ENCODE measurements at places on chromosomes 3 and 15.

GRCh38 chr3:134320749-134321148 lies 53.5 kb downstream of the AMOTL2 start:
- DNase-seq, result peak; percentile 51

- DNase-seq, result no peak
Measured at GRCh38 chr3:129276385-129276784, 2.3 kb upstream of the HMCES start.

GRCh38 chr3:172241405-172241804 lies 202.0 kb downstream of the FNDC3B start:
- DNase-seq, result no peak

GRCh38 chr3:193310914-193311723 lies 67.4 kb downstream of the ATP13A5 start:
- no peak for DNase-seq

DNA sequence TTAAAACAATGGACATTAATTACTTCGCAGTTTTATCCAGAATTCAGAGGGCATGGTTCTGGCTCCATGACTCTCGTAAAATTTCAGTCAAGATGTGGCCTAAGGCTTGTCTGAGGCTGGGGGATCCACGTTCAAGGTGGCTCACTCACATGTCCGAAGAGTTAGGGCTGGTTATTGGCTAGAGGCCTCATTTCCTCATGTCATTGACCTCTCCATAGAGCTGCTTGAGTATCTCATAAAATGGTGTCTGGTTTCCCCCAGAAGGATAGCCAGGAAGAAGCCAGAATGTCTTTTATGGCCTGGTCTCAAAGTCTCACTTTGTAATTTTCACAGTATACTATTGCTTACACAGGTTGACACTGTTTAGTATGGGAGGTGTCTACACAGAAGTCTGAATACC lies 67.3 kb upstream of the DCBLD2 start:
- DNase-seq, result no peak

DNA sequence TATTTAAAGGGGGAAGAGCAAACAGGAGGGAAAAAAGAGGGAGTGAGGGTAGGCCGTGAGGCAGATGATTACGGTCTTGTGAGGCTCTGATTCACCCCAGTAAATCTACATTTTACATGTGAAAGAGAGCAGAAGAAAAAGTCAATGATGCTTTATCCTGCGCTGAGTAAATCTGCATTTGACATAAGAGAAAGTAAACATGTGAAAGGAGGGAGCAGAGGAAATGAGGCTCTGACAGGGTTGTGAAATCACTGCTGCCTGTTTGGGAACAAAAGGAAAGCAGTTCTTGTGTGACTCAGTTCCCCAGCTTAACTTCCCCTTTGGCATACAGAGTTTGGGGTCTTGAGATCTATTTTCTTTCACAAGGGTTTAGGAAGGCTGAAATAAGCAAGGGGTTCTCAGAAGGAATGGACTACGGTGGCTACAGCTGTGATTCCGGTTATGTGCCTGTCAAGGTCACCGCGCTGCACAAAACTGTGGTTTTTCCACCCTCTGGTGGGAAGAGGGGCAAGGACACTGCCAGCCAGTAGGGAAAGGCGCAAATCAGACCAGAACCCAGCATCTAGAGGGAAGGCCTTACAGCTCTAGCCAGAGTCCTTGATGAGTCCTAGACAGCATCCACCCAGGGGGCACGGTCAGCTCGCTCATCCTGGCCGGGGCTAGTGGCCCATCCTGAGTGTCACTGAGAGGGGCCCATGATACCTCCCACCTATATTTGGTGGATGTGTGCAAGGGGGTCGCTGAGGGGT lies 18.9 kb upstream of the HCN4 start:
- peak; percentile 25 for DNase-seq

DNA sequence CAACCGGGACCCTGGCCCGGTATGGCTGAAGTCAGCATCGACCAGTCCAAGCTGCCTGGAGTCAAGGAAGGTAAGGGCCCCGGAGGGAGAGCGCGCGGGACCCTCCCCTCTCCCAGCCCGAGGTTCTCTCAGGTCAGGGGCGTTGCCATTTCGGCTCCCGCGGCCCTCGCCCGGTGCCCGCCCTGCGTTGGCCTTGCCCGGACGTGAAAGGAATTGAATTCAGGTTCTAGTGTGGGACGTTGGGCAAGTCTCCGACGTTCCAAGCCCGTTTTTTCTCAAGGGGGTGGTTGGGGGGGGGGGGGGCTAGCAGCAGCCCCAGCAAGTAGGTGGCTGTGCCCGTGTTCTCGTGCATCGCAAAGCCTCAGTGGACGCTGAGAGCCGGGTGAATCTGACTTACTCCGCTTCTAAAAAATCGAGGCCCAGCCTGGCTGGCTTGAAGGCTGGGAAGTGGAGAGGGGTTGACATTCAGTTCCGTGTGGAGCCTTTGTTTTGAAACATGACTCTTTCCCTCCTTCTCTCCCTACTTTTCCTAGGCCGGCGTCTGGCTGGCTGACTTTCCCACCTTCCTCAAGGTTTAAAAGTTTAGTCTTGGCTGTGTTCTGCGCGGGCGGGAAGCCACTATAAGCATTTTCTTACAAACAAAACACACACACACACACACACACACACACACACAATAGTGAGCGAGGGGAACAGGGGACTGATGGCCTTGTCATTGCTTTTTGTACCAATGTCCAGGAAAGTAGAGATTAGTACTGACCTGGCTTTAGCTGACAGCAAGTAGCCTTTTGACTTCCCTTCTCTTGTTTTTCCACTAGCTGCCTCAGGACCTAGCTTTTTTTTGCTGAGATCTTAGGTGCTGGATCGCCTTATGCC lies at the start of gene UTS2B:
TSS of gene UTS2B (minus strand) at position 873 of the 876 bp plus-strand sequence. CDS start 48,337 bp downstream, outside the sequence.
- DNase-seq, result peak; percentile 72

DNA sequence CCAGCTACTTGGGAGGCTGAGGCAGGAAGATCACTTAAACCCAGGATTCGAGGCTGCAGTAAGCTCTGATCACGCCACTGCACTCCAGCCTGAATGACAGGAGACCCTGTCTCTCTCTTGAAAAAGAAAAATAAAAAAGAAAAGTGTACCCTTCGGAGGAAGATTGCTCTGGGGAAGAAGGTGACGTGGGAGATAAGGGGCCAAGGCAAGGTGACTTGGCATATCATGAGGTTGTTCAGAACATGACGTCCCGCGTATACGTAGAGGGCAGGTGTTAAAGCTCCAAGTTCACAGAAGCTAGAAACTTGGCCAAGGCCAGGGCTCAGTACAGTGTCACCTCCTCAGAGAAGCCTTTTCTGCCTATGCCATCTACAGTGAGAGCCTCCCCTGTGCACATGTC lies 6.7 kb upstream of the ACAD9 start:
- no peak for DNase-seq

DNA sequence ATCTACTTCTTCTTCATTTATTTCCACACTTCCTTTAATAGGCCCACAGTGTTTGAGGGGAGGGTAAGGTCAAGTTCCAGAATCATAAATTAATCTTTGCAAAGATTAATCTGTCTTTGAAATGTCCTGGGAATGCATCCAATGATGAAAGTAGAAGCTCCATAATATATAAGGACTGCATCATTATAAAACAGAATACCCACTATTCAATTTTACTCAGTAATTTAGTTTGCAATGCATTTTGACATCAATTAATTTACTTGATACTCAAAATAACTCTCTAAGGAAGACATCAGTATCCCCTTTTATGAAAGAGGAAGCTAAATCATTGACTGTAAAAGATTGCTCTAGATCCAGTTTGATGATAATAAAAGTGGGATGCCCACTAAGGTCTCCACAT lies 777.2 kb downstream of the GRM7 start:
- DNase-seq, result no peak

DNA sequence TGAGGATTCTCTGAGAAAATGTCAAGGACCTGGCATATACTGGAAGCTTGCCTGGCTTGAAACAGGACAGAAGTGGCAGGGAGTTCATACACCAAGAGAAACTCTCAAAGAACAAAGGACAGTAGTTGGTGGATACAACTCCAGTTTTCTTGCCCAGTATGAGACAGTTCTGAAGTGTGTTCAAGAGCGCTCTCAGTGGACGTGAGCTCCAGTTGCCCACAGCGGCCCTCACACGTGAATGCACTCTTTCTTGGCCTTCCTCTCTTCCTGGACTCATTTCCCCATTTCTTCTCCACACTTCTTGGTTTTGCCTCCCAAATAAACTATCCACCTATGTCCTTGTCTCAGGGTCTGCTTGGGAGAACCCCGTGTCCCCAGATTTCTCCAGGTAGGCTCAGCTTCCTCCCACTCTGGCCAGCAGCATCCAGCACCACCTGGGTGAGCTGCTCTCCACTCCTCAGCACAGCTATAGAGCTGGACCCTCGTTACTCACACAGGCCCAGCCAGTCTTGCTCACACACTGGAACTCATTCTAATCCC lies 54.5 kb downstream of the DCLK3 start:
- DNase-seq, result no peak

DNA sequence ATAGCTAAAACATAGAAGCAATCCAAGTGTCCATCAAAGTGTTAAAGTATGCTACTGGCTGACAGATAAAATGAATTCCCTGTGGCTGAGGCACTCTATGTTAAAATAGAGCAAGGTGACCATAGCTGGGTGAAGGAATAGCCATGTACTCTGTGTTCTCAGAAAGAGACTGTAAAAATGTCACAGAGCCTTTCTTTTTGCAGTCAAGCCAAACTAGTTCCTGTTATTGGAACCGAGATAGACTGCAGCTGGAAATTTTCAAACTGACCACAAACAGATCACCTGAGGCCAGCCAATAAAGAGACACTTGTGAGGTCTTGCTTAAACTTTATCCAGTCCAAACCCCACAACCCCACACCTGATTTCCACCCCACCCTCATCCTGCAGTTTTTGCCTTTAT lies 422.8 kb upstream of the NAALADL2 start:
- DNase-seq, result no peak

DNA sequence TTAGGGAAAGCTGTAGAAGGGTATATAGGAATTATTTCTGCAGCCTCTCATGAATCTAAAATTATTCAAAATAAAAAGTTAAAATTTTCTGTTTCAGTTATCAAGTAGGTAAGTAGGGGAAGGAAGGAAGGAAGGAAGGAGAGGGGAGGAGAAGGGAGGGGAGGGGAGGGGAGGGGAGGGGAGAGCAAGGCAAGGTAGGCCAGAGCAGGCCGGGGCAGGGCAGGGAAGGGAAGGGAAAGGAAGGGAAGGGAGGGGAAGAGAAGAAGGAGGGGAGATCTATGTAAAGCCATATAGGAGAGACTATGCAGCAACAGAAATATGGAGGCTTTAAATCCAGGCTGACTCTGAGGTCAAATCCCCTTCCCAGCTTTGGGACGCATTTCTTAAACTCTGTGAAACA lies 38.3 kb upstream of the BOC start:
- no peak for DNase-seq

GRCh38 chr3:17423786-17424536 lies 318.5 kb downstream of the TBC1D5 start:
- DNase-seq, result peak; percentile 17

GRCh38 chr15:69939513-69940440 lies 157.9 kb downstream of the TLE3 start:
- DNase-seq, result no peak

- peak; percentile 18 for DNase-seq
Measured at GRCh38 chr15:82952158-82953081, at the start of gene HOMER2. Gene HOMER2 (minus strand): TSS chr15:82952720. CDS start chr15:82952535, 185 bp downstream.

DNA sequence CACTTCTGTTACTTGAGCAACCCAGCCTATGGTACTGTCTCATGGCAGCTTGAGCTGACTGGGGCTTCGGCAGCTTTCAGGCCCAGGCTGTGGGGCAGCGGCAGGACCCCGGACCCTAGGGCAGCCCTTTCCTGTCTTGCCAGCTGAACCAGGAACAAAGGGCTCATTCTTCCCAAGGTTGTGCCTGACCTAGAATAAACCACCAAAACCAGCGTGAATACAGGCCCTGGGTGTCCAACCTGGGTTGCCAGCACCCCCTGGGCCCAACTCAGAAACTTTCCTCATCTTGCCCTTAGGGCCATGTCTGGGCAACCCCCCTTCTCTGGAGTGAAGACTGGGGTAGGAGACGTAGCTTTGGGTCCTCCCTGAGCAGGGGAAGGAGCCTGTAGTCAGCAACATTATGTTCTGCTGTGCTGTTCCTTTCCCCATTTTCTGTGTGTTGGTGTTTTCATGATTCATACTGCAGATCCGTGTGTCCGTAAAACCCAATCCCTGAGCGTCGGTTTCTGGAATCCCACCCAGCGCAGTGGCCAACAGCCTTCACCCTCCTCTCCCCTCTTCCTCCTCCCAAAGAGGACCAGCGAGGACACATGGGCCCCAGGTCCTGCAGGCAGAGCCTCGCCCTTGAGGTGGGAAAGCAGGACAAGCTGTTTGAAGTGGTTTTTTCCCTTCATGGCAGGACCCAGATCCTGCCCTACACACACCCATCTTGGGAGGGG lies 33.5 kb downstream of the TKT start:
- no peak for DNase-seq

- DNase-seq, result no peak
Measured at GRCh38 chr3:84439476-84439875, 519.3 kb upstream of the CADM2 start.

DNA sequence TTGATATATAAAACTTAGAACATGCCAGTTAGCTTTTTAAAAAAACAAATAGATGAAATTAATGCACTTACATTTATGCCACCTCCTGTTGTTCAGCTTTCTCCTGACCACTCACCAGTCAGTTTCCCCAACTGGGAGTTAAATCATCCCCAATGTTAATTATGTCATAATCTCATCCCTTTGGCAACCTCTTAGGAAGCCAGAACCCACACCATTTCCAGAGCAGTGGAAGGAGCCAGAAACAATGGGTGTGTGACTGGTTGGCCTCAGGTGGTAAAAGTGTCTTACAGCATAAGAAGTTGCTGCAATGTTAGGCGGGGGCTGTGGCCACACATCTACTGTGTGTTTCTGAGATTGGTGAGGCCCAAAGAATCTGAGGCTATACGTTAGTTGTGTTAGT lies 46.5 kb upstream of the MITF start:
- no peak for DNase-seq

DNA sequence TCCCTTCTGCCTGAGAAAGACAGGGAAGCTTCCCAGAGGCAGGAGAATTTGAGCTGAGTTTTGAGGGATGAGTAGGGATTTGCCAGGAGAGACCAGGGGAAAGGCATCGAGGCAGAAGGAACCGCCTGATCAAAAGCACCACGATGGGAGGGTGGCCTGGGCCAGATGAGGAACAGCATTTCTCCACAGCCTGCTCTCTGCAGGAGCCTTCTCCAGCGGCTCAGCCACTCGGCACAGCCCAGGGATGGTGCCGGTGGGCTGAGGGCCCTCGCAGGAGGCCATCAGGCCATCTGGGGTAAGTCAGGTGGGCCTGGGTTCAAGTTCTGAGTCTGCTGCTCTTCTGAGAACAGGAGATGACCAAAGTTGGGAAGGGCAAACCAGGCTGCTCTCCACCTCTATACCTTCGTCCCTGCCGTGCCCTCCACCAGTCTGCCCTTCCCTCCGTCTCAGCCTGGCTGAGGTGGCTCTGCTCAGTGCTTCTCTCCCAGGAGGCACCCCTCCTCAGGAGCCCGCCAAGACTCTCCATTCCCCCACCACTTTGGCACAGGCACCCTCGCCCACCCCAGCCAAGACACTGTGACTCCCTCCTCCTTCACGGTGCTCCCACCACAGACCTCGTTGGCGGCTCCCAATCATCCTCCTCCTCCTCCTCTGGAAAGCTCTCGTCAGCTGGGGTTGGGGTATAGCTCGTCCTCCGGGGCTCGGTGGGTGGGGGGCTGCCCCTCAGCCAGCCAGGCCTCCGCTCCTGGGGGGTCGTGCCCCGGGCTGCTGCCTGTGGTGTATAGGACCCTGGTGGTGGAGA lies 34.9 kb downstream of the GRIP2 start:
- no peak for DNase-seq

- no peak for DNase-seq
Measured at GRCh38 chr3:150756491-150757059, 6.4 kb downstream of the SIAH2 start.

- no peak for DNase-seq
Measured at GRCh38 chr3:83873550-83873949, 1085.2 kb upstream of the CADM2 start.

Measured in EH (cell line).